Neuronal stem cell (in vitro differentiated cells): ENCODE measurements at places on chromosomes 3 and 15.

DNA sequence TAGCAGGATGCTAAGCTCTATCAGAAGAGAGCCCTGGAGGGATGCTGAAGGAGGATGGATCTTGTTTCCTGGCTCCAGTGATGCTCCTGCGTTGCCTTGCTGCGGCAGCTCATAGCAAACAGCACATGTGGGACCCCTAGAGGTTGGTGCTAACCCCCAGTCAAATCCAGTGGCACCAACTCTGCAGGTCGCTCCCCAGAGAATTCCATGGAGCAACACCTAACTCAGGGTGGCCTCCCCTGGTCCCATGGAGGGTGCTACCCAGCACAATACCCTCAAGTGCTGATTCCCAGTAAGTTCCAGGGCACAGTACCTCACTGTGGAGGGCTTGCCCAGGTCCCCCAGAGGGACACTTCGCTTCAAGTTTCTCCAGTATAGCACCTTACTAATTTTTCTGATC, 231.2 kb downstream of the NEK10 start:
- no peak overlapping the region for H3K27ac ChIP-seq
- no peak overlapping the region for H3K4me3 ChIP-seq
- H3K27me3 ChIP-seq = no peaks in the 10 kb centered on the region
- no peaks in the 10 kb centered on the region for H3K36me3 ChIP-seq
- DNase-seq = no peak

GRCh38 chr3:11624161-11624560, 19.6 kb downstream of the VGLL4 start:
- H3K27ac ChIP-seq = no peak overlapping the region
- H3K27me3 ChIP-seq = no peaks in the 10 kb centered on the region
- no peaks in the 10 kb centered on the region for H3K36me3 ChIP-seq
- DNase-seq = no peak
- H3K4me3 ChIP-seq = no peak overlapping the region
- peaks cover 7% of the 10 kb centered on the region for H3K4me1 ChIP-seq

GRCh38 chr15:73909651-73910050, 16.6 kb upstream of the LOXL1 start:
- H3K36me3 ChIP-seq = no peaks in the 10 kb centered on the region
- H3K4me3 ChIP-seq = no peak overlapping the region
- no peak overlapping the region for H3K27ac ChIP-seq

GRCh38 chr15:78714890-78715289, 73.9 kb upstream of the CHRNB4 start:
- H3K27me3 ChIP-seq = peaks cover under 1% of the 10 kb centered on the region
- DNase-seq = no peak
- no peak overlapping the region for H3K4me3 ChIP-seq
- no peaks in the 10 kb centered on the region for H3K36me3 ChIP-seq
- no peaks in the 10 kb centered on the region for H3K4me1 ChIP-seq

DNA sequence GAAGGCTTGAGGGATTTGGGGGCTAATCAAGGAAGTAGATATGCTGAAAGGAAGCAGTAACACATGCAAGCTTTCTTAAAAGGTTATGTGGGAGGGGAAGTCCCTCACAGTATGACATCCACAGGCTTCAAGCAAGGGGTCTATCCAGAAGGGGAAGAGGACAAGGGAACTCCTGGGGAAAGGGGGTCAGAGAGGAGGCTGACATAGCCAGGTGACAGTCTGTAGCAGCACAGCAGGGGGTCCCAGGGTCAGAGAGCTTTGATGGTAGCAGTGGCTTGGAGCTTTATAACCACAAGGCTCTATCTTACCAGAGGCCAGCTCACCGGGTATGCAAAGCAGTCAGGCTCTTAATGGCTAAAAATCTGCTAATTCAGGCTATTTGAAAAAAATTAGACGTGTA, 150.6 kb upstream of the NSMCE3 start:
- H3K4me1 ChIP-seq = no peaks in the 10 kb centered on the region
- no peaks in the 10 kb centered on the region for H3K27me3 ChIP-seq
- H3K4me3 ChIP-seq = no peak overlapping the region

DNA sequence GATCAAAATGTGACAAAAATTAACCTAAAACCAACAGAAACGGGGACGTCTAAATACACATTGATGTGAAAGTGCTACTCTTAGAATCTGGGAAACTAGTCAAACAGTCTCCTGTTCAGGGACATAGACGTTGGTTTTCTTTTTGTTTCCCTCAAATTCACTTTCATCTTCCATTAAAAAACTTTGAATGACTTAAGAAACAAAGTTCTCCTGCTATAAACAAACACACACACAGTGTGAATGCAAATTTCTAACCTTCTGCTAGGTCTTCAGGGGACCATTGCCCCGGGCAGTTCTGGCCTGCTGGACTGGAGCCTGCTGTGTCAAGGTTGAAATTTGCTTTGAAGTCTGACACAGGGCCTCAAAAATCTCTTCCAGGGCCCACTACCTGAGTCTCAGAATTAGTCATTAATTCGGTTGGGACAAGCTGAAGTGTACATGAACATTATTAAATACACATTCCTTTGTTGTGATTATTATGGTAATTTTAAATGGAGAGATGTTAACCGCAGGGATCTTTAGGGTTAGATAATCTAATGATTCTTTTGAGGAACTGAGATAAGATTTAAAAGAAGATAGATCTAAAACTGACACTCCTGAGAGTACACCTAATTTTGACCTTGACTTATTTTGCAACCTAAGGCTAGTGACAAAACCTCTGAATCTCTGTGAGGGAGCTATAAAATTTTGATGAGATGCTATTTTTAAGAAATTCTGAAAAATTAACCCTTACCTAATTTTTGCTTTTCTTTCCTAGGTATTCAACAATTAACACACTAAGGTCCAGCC, 1260.4 kb downstream of the ROBO1 start:
- no peak for DNase-seq
- H3K27me3 ChIP-seq = no peaks in the 10 kb centered on the region
- H3K4me1 ChIP-seq = no peaks in the 10 kb centered on the region
- no peaks in the 10 kb centered on the region for H3K36me3 ChIP-seq
- H3K27ac ChIP-seq = no peak overlapping the region

GRCh38 chr3:14698601-14699244, 23.8 kb downstream of the C3orf20 start:
- no peak overlapping the region for H3K4me3 ChIP-seq
- H3K27me3 ChIP-seq = no peaks in the 10 kb centered on the region
- DNase-seq = no peak
- H3K27ac ChIP-seq = no peak overlapping the region
- no peaks in the 10 kb centered on the region for H3K4me1 ChIP-seq

DNA sequence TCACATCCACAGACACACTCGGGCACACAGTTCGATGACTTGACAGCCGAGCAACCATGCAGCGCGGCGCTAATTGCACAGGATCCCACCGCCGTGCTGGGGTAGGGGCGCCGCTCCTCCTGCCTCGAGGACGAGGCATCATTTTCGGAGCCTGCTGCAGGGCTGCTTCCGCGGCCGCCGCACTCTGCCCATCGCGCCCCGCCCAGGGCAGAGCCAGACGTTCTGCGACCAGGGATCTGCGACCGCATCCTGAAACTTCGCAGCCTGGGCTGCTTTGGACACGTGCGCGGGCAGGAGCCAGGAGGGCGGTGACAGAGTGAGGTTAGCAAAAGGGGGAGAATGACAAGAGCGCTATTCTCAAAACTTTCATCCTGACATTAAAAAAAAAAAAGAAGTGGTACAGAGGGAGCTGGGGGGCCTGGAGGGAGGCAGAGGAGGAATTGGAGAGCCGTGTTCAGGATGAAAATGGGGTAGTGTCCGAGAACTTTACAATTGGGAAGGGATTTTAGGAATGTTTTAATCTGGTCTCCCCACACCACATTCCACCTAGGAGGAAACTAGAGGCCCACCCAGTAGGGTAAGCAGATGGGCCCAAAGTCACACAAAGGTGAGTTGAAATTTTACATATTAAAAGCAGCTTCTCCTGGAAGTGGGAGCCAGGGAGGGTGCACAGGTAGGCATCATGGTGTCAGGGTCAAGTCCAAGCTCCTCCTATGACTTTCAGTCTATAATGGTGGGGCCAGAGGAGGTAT, 15.9 kb downstream of the IGDCC3 start:
- no peak for DNase-seq
- no peaks in the 10 kb centered on the region for H3K27me3 ChIP-seq
- H3K36me3 ChIP-seq = peaks cover 83% of the 10 kb centered on the region
- H3K4me3 ChIP-seq = no peak overlapping the region
- H3K4me1 ChIP-seq = peaks cover 29% of the 10 kb centered on the region

DNA sequence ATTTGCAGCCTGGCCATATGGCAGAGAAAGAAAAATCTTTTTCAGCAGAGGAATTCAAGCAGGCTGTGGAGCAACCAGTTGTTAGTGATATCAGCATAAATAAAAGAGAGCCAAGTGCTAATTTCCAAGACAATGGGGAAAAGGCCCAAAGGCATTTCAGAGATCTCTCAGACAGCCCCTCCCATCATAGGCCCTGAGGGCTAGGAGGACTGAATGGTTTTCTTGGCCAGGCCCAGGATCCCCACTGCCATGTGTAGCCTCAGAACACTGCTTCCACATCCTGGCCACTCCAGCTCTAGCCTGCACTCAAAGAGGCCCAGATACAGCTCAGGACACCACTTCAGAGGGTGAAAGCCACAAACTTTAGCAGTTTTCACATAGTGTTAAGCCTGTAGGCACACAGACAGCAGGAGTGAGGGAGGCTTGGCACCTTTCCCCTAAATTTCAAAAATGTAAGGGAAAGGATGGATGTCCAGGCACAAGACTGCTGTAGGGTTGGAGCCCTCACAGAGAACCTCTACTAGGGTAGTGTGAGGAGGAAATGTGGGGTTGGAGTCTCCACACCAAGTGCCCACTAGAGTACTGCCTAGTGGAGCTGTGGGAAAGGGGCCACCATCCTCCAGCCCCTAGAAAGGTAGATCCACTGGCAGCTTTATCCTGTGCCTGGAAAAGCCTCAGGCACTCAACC, 191.4 kb downstream of the TBL1XR1 start:
- H3K4me1 ChIP-seq = no peaks in the 10 kb centered on the region
- no peaks in the 10 kb centered on the region for H3K27me3 ChIP-seq
- no peak overlapping the region for H3K27ac ChIP-seq

- no peak overlapping the region for H3K27ac ChIP-seq
- H3K4me3 ChIP-seq = no peak overlapping the region
- no peaks in the 10 kb centered on the region for H3K36me3 ChIP-seq
- DNase-seq = no peak
- H3K4me1 ChIP-seq = peaks cover 3% of the 10 kb centered on the region
Measured at GRCh38 chr3:71511446-71511845, 72.1 kb downstream of the FOXP1 start.

DNA sequence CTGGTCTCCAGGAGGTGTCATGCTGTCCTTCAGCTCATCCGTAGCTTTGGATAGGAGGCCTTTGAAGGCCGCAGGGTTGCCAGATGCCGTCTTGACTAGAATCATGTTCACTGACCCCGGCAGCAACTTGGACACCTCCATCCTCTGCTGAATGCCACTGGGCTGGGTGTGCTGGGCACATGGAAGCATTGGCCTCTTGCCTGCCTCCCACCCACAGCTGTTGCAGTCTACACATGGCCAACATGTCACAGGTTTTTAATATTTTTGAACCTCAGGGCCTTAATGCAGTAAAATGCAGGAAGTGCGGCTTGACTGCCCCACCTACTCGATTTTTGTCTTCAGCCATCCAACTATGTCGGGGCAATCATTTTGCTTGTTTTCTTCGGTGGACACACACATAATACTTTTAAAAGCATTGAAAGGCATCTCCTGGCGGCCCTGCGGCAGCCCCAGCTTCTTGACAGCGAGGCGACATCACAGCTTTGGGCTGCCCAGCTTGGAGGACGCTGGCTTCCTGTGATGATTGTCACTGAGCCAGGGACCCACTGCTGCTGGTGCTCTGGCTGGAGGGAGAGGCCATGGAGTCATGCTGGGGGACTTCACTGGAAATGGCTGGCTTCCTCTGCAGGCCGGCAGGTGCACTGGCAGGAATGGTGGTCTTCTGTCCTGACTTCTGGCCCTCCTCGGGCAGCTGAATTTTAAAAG, 31.6 kb upstream of the ACAD9 start:
- H3K4me1 ChIP-seq = peaks cover 5% of the 10 kb centered on the region
- no peaks in the 10 kb centered on the region for H3K36me3 ChIP-seq
- no peak overlapping the region for H3K4me3 ChIP-seq
- no peaks in the 10 kb centered on the region for H3K27me3 ChIP-seq
- H3K27ac ChIP-seq = no peak overlapping the region
- DNase-seq = no peak

- no peak overlapping the region for H3K27ac ChIP-seq
- DNase-seq = no peak
- no peak overlapping the region for H3K4me3 ChIP-seq
- H3K4me1 ChIP-seq = no peaks in the 10 kb centered on the region
- no peaks in the 10 kb centered on the region for H3K36me3 ChIP-seq
Measured at GRCh38 chr15:73386886-73387506, 18.2 kb upstream of the HCN4 start.

DNA sequence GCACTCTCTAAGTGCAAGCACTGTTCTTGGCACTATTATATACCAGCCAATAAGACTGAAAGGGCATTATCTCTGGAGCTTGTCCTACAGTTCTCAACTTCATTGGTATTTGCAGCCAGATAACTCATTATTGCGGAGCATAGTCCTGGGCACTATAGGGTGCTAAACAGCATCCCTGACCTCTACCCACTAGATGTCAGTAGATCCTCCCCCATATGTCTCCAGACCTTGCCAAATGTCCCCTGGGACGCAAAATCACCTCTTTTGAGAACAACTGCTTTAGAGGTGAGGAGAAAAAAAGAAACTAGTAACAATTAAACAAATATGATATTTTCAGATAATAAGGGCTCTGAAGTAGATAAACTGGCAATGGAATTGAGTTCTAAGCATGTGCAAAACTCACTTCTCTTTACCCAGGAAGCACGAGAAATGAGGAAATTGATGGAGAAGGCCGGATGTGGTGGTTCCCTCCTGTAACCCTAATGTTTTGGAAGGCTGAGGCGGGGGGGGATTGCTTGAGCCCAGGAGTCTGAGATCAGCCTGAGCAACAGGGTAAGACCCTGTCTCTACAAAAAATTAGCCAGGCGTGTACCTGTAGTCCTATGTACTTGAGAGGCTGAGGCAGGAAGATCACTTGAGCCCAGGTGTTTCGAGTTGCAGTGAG, 61.4 kb downstream of the FRMD4B start:
- no peaks in the 10 kb centered on the region for H3K4me1 ChIP-seq
- no peak for DNase-seq
- H3K4me3 ChIP-seq = no peak overlapping the region

- DNase-seq = no peak
- H3K36me3 ChIP-seq = no peaks in the 10 kb centered on the region
- H3K4me1 ChIP-seq = no peaks in the 10 kb centered on the region
- no peaks in the 10 kb centered on the region for H3K27me3 ChIP-seq
Measured at GRCh38 chr15:69573815-69574475, 121.3 kb downstream of the RPLP1 start.
